ENCODE measurements at places on chromosomes 6 and 20.
A peak's percentile ranks its signal among the peaks of the same experiment; 100 is the strongest.

GRCh38 chr6:154247119-154247861, 109.3 kb downstream of the IPCEF1 start:
- DNase-seq, result no peak

DNA sequence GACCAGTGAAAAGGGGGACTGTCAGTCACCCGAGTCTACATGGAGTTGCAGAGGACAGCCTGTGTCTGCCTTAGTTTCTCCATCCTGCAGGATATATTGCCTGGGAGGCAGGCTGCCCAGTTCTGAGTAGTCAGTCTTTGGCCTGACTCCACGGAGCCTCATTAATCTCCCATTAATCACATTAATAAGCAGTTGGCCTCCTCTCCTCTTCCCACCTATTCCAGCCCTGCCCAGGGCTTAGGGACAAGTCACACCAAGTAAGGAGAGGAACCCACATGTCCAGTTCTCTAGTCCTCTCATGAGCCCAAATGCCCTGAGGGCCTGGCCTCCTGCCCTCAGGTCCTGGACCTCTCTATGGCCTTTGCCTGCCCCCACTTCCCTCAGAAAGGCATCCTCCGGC, 1.3 kb upstream of the MUCL3 start:
- DNase-seq, result no peak

- DNase-seq, result peak; percentile 74
Observed at GRCh38 chr20:9945408-9945807, 89.4 kb upstream of the ANKEF1 start.

- no peak for DNase-seq
Observed at GRCh38 chr6:55046869-55047422, 127.4 kb upstream of the HCRTR2 start.

GRCh38 chr6:169843110-169843509, 91.7 kb downstream of the ERMARD start:
- DNase-seq, result no peak

DNA sequence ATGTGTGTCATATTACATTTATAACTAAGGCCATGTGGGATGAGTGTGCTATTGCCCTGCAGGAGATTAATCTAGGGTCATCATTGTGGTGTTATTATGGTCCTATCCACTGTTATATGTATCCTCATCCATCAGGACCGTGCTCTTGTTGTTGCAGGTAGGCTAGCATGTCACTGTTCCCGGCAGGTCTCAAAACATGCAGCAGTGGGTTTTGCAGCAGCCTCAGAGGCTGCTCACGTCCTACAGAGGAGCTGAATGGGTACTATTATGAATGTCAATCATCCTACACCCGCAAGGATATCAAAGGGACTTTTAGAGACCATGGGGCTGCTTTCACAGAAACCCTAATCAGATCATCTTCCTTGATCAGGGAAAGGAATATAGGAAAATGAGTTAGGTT, 318.2 kb downstream of the SAMD5 start:
- DNase-seq, result no peak

DNA sequence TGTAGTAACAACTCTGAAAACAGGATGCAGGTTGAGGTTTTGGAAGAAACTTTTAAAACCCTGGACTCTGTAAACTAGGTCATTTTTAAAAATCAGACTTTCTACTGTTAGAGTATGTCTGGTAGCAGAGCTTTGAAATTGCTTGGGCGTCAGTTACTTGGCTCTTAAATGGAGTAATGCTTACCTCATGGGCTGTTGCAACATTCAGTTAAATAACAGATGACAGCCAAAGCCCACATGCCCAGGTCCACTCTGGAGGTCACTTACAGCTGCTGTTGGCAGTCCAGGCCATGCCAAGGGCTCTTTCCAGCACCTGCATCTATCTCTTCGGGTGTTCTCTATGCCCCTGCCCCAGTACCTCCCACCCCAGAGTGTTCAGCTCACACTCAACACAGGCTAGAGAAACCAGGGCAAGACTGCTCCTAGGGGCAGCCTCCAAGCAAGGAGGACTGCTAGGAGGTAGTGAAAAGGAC, 96.4 kb downstream of the BANF2 start:
- no peak for DNase-seq

GRCh38 chr20:11832397-11832796, 85.3 kb upstream of the BTBD3 start:
- DNase-seq, result no peak

- DNase-seq, result no peak
Observed at GRCh38 chr20:17870086-17870740, 98.4 kb downstream of the SNX5 start.

DNA sequence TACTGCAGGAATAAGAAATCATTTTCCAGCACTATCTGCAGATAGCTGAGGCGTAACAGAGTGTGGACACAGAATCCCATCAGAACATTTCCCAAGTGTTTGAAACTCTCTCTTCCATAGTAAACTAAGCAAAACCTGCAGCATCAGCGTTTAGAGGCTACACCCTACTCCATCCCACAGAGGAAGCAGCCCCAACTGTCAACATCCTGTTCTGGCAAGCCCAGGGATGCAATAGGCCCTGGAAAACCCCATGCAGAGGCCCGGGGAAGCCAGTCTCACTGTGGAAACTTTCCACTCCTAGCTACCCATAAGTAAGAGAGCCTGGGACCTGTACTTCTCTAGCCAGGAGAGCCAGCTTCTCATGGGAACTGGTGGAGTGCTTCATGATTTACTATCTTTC, 129.4 kb downstream of the LY86 start:
- no peak for DNase-seq

GRCh38 chr20:11041396-11041795, 367.6 kb upstream of the JAG1 start:
- DNase-seq, result no peak

DNA sequence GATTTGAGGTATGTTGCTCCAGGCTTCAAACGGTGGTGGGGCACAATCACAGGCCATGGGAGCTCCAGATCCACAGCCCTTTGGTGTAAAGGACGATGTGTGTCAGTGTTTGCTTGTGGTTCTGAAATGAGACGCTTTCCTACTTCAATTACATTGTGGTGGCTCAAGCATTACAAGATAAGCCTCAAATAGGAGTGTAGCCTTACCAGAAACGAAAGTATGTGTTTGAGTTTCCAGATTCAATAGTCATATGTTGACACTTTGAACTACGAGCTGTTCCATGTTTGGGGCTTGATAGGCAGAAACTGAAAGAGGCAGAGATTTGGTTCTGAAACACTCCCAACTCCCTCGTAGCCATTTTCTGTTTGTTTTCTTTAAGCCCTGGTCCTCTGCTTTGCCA, 187.1 kb downstream of the MYLK4 start:
- no peak for DNase-seq

- no peak for DNase-seq
Observed at GRCh38 chr6:53175027-53175426, 26.4 kb upstream of the GCM1 start.

GRCh38 chr6:56756219-56756789, 113.6 kb upstream of the DST start:
- no peak for DNase-seq

GRCh38 chr6:168584249-168584648, 143.3 kb downstream of the SMOC2 start:
- peak; percentile 24 for DNase-seq

DNA sequence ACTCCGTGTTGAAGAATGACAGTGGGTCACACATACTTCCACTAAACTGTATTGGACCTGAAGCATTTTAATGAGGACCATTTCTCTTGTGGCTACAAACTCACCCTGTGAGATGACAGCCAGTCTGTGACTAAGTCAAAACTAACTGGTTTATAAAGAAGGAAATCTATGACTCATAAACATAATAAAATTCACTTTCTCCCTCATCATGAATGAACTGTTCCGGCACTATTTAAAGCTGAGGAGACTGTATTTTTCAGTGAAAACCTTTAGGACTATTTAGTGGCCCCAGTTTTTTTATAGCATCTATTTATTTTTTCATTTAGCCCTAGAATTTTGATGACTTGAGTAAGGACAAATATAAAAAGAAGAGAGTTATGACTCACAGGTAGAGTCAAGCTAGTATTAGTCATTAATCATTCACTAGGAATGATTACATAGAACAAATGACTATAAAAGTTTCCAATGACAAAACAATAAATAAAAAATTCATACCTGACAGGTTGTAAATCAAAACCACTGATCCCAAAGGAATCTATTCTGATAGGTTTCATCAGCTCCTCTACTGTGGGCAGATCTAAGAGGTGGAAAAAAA, 34.2 kb downstream of the CEP162 start:
- no peak for DNase-seq

DNA sequence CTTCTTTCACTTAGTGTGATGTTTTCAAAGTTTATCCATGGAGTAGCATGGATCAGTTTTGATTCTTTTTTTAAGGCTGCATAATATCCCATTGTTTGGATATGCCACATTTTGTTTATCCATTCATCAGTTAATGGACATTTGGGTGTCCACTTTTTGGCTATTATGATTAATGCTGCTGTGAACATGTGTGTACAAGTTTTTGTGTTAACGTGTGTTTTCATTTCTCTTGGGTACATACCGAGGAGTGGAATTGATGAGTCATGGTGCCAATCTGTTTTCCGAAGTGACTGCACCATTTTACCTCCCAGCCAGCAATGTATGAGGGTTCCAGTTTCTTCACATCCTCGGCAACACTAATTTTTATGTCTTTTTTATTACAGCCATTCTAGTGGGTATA, 78.4 kb upstream of the CCDC28A start:
- DNase-seq, result no peak

DNA sequence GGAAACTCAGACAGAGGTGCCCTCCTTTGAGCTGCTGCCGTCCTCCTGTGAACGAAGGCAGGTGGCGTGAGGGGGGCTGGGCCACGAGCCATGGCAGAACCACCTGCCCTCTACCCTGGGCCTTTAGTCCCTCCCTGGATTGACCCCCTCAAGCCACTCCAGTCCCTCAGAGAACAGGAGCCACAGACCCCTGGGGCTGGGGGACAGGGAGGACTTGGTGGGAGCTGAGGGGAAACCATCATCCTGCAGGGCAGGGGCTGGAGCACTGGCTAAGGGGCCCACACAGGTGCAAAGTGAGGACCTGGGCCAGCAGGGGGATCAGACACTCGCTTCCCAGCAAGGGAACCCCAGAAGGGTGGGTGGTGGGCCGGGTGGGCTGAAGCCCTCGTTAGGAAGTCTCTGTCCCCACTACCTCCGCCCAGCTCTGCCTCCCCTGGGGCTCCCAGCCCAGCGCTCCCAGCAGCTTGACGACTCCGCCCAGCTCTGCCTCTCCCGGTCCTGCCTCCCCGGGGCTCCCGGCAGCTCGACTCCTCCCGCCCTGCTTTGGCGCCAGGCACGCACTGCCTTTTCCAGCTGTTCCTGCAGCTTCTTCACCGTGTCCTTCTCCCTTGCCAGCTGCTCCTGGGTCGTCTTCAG, 44.4 kb downstream of the DSTN start:
- peak; percentile 58 for DNase-seq

DNA sequence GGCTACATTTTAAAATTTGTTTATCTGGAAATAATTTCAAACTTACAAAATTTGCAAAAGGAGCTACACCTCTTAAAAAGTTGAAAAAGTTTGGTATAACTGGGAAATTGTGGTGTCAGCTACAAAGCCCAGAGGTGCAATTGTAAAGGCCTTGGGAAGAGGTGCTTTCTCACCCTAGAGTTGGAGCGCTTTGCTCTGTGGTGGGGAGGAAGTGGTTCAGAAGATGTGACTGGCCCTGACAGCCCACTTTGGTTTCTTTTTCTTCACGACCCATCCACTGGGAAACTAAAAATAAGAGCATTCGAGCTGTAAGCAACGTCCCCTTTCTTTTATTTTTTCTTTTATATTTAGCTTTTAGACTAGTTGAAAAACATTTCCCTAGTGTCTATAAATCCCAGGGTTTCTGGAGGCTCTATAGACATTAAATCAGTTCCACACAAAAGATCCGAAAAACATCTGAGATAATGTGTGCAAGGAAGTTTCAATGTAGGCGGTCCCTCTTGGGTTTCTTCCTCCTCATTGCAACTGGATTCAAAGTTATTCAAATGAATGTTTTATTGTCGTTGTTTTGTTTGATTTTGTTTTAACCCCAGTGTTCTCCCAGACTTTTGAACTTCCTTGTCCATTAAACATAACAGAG, 397.8 kb downstream of the KIF16B start:
- DNase-seq, result no peak

GRCh38 chr20:36449663-36450062, 91.7 kb upstream of the MYL9 start:
- no peak for DNase-seq

GRCh38 chr6:15147827-15148226, 98.0 kb upstream of the JARID2 start:
- no peak for DNase-seq

- DNase-seq, result peak; percentile 82
Observed at GRCh38 chr20:17530716-17531664, at the start of gene BFSP1. TSS of gene BFSP1 (minus strand) at chr20:17531379. CDS start at chr20:17531329, 50 bp downstream.

- no peak for DNase-seq
Observed at GRCh38 chr6:150567380-150567779, 32.3 kb upstream of the PLEKHG1 start.

- DNase-seq, result no peak
Observed at GRCh38 chr6:139832493-139833305, 458.3 kb upstream of the CITED2 start.

- peak; percentile 19 for DNase-seq
Observed at GRCh38 chr6:150343434-150343833, 25.4 kb upstream of the IYD start.

- peak; percentile 93 for DNase-seq
Observed at GRCh38 chr20:12916699-12917098, 92.1 kb upstream of the SPTLC3 start.

- no peak for DNase-seq
Observed at GRCh38 chr20:2920473-2920872, 47.2 kb downstream of the PTPRA start.

DNA sequence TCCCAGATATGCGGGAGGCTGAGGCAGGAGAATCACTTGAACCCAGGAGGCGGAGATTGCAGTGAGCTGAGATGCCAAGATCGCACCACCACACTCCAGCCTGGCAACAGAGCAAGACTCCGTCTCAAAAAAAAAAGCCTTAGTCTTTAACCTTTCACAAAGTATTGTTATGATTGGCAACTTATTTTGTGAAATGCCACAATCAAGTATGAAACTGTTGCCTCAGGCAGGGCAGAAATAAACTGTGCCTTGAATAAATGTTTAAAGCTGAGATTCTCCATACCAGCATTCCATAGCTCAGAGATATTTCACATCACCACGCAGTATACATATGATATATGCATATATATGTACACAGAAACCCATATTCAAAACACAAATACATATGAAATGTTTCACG, 120.1 kb upstream of the CCDC28A start:
- no peak for DNase-seq

GRCh38 chr6:110181131-110182030, 1.2 kb downstream of the CDC40 start:
- no peak for DNase-seq

GRCh38 chr6:129138739-129139405, 255.9 kb downstream of the LAMA2 start:
- DNase-seq, result no peak

GRCh38 chr20:63701051-63701328, 4.5 kb downstream of the TNFRSF6B start:
- no peak for DNase-seq

- DNase-seq, result no peak
Observed at GRCh38 chr6:6920114-6920986, 187.4 kb upstream of the RREB1 start.

- no peak for DNase-seq
Observed at GRCh38 chr20:57696401-57696961, 13.3 kb downstream of the PMEPA1 start.
